ENCODE measurements at places on chromosomes 4 and X.

GRCh38 chr4:131347816-131348215, 1801.3 kb upstream of the PCDH10 start:
- DNase-seq, result no peak

DNA sequence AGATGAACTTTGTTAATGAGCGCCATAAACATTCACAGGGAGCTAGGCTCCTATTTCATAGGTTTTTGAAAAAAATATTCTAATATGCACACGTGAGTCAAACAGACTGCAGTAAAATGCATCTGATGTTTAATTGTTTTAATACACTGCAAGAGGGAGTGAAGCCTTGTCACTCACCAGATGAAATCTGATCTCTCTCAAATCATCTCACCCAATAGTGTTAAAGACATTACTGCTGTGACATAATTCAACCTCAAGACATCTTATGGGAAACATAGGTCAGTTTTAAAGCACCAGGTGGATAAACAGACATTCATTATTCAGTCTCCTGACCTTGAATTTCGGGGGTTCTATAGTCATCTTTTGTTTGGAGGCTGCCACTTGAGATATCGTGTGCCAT, 148.3 kb downstream of the MAML3 start:
- DNase-seq, result no peak

- DNase-seq, result no peak
Observed at GRCh38 chr4:21768349-21769310, 179.9 kb downstream of the KCNIP4 start.

DNA sequence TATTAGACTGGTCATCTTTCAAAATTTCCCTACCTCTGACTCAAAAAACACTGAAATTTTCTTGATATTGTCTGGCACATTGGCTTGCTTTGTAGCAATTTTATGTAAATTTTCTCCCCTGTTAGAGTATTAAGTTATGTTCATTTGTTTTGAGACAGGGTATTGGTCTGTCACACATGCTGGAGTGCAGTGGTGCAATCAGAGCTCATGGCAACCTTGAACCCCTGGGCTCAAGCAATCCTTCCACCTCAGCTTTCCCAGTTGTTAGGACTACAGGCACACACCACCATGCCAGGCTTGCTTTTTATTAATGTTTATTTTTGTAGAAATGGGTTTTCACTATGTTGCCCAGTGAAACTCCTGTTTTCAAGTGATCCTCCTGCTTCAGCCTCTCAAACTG, 17.5 kb downstream of the FABP2 start:
- no peak for DNase-seq

DNA sequence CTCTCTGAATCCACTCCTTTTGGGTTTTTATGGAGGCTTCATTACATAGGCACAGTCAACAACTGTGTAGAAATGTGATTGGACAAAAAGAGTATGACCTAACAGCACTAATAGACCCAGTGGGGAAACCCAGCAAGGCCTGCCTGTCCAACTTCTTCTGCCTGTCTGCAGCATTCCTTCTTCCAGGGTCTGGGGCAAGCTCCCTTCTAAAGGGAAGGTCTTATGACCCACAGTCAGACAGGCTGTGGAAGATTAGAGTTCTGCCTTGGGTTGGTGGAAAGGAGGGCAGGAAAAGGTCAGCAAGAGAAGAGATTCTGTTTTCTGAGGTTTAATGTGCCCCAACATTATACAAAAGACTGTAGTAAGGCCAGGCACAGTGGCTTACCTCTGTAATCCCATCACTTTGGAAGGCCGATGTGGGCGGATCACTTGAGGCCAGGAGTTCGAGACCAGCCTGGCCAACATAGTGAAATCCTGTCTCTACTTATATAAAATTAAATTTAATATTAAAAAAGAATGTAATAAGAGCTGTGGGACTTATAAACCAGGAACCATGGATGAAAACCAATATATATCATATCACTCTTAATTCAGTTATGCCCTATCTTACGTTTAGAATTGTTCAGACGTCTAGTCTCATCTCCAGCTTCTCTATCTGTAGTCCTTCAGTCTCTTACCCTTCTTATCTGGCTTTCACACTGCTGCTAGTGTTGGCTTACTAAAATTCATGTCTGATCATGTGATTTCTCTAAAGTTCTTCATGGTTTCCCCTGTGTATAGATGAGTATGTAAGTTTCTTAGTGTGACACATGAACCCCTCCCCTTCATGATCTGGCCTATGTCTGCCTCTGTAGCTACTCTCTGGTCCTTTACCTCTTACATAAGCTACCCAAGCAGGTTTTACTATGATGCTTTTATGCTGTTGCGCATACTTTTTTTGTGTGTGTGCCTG, 6.2 kb downstream of the CLCN3 start:
- no peak for DNase-seq

GRCh38 chr4:82415922-82416365, 14.3 kb downstream of the HNRNPDL start:
- no peak for DNase-seq

GRCh38 chrX:9519546-9520216, 54.8 kb downstream of the TBL1X start:
- no peak for DNase-seq

GRCh38 chr4:20331642-20332041, 79.9 kb downstream of the SLIT2 start:
- no peak for DNase-seq

- no peak for DNase-seq
Observed at GRCh38 chr4:185370268-185370949, 25.3 kb downstream of the LRP2BP start.

- no peak for DNase-seq
Observed at GRCh38 chr4:154908168-154908567, 127.1 kb downstream of the RBM46 start.

GRCh38 chr4:138677212-138677611, 338.4 kb upstream of the NOCT start:
- DNase-seq, result no peak

- no peak for DNase-seq
Observed at GRCh38 chr4:160414496-160414895, 1311.6 kb downstream of the RAPGEF2 start.

DNA sequence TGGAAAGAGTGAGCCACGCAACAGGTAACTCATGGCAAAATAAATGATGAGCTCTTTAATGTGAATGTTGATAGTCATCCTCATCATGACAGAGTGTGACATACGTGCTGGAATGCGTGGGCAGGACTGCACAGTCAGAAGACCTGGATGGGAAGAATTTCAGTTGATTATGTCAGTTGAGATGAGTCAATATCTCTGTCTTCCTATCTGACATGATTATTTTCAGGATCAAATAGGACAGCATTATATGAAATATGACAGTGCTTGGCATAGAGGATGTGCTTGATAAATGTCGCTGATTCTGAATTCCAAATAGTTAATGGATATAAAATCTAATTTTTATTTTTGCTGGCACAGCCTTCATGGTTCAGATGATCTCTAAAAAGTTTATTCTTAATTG, 95.1 kb downstream of the IL15 start:
- no peak for DNase-seq

- DNase-seq, result no peak
Observed at GRCh38 chr4:48247142-48247877, 22.3 kb downstream of the TEC start.

DNA sequence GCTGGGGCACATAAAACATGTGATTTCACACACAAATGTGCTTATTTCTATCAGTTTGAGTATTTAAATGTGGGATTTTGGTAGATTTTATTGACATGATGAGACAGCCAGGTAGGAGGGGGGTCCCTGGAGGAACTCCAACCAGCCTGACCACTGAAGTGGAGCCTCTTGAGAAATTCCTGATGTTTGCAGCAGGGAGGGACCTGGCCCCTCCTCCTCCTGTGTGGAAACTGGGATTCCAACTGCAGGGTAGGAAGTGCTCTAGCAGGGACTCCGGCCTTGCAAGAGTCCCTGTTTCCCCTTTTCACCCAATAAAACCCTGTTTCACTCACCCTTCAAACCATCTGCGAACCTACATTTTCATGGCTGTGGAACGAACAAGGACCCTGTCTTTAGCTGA, 2224.0 kb upstream of the AGA start:
- no peak for DNase-seq

DNA sequence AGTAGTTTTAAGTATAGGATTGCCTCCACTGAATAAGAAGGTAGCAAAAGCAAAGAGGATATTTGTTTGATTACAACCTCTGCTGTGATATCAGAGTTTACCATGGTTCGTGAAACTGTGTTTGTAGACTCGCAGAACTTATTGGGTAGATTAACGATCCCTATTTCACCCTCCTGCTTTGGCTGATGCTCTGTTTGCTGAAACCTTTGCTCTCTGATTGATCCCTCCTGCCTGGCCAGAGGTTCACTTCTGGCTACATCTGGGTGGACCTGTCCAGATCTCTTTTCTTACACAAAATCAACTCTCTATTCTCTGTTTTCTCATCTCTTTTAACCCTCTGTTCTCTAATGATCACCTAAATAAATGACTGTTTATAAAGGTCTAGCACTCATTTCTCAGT, 37.9 kb upstream of the TMEM192 start:
- DNase-seq, result no peak

DNA sequence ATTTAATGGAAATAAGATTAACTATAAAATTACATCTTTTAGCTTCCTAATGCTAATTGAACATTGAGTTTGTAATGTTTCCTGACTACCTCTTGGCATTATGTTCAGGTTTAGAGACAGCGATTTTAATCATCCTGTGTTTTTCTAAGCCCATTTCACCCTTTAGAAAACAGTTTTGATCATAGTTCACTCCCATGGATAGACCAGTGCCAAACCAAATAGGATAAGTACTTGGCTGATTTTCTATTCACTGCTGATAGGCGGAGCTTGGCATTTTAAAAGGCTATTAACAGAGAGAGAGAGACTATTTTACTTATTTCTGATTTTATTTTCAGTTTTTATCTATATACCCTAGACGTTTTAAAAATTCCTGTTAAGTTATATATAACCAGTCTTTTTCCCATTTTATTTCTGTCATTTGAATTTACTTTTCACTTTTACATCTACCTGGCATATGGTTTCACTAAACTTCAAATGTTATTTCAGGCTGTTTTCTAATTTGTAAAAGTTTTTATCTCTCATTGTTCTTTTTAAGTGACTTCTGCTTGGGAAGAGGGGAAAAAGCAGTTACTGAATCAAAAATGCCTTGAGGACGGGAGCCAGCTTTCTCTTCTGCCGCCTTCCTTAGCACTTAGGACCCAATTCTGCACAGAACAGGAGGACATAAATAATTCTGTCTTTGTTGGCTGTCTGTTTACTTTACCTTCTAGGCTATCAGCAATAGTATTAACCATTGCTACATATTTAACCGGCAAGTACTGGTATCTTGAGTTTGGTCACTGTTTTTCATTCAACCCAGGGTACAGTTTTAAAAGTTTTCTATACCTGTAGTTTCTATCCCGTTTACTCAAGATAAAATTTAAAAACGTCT, 46.4 kb downstream of the SGMS2 start:
- DNase-seq, result no peak

- no peak for DNase-seq
Observed at GRCh38 chr4:182885738-182886077, 31.5 kb downstream of the DCTD start.

DNA sequence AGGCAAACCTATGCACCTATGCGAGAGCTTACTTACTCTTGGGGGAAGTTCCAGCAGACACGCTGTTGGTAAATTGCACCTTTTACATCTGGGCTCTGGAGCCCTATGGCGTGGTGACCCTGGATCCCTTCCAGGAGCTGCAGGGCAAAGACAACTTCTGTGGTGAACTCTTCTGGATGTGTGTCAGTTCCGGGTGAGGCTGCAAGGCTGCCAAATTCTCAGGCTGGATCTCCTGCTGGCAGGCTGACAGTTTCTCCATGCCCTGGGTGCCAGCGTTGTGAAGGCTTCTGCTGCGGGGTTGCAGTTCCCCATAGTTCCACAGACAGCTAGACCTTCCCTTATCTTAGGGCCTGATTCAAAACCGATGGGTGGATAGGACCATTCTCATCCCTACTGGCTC, 37.9 kb downstream of the RAP2C start:
- DNase-seq, result no peak

DNA sequence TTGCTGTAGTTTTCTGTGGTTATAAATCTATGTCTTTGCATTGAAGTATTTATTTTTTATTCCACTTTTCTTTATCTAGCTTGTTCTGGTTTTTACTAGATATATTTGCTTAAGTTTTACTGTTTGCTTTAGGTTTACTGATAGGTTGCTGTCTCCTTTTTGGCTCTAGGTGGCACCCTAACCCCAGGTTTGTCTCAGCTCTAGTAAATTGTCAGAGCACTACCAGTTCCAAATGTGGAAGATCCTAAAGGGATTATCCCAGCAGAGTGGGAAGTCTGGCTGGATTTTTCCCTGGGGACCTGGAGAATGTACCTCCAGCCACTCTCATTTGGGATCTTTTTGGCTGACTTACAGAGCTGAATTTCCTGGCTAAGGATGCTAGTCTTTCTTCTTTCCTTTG, 106.1 kb downstream of the PBDC1 start:
- DNase-seq, result peak; percentile 38

GRCh38 chrX:107227780-107228485, 21.5 kb downstream of the DNAAF6 start:
- no peak for DNase-seq

DNA sequence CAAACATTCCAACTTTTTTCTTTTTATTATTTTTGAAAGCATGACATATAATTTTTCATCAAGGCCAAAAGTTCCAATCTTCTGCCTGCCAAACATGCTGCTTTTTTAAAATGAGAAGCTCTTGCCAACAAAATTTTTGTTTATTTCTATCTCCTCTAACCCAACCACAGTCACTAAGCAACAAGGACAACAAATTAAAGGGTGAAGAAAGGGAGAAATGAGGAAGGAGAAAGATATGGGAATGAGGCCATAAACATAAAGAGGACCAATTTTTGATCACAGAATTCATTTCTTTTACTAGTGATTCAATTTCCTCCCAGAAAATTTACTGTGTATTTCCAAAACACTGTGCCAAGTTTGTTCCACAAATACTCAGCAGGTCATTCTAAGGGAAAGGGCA, 537.0 kb upstream of the DIAPH2 start:
- DNase-seq, result no peak

DNA sequence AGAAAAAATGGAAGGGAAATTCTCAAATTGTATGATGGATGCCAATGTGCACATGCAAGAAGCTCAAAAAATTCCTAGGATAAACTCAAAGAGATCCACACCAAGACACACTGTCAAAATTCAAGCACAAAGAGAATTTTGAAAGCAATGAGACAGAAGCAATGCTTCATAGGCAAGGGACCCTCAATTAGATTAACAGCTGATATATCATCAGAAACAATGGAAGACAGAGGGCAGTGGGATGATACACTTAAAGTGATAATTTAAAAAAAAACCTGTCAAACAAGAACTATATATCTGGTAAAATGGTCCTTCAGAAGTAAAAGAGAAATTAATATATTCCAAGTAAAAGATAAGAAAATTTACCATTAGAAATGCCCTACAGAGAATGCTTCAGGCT, 306.3 kb upstream of the PCDH7 start:
- DNase-seq, result no peak

- DNase-seq, result no peak
Observed at GRCh38 chr4:184899261-184900134, 73.7 kb upstream of the ACSL1 start.

DNA sequence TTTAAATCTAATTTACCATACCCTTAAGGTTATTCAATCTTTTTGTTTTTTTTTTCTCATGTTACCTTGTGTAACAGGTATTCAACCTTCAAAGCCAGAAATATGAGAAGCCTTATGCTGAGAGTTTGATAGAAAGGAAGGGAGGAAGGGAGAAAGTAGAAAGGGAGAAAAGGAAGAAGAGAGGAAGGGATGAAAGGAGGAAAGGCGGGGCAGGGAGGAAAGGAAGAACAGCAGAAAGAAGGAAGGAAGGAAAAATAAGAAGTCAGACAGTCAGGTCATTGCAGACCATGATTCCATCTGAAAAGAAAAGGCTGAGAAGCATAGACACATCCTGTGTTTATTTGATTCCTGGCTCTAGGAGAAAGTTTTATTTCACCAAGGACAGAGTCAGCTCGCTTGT, 30.9 kb downstream of the RTL9 start:
- DNase-seq, result no peak
